ENCODE measurements at places on chromosomes 2 and 18.
A peak's percentile ranks its signal among the peaks of the same experiment; 100 is the strongest.

DNA sequence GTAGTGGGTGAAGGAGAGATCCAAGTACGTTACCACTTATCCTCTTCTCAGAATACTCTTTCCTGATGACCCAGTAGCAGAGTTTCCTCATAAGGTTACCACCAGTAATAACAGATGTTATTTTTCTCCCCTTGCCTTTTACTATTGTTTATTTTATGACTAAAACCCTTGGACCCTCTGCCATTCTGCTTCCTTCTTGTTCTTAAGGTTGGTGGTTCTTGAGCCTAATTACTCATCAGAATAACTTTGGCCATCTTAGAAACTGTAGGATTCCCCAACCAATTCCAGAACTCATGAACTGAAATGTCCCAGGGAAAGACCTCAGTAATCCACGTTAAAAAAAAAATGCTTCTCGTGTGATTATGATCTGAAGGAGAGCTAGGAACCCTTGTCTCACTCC lies 64.9 kb downstream of the CHST9 start:
- DNase-seq: no peak

- DNase-seq: peak; percentile 33
Measured at GRCh38 chr2:102442967-102443828, 20.2 kb downstream of the IL18RAP start.

DNA sequence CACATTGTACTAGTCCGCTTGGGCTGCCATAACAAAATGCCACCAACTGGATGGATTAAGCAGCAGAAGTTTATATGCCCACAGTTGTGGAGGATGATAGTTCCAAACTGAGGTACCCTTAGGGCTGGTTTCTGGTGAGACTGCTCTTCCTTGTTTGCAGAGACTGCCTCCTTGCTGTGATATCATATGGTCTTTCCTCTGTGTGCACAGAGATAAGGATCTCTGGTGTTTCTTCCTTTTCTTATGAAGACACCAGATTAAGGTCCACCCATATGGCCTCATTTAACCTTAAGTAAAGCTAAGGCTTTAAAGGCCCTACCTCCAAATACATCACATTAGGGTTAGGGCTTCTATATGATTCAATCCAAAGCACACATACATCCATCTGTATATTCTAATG lies 738.2 kb upstream of the GCFC2 start:
- no peak for DNase-seq

- DNase-seq: no peak
Measured at GRCh38 chr2:17327649-17328048, 190.6 kb downstream of the RAD51AP2 start.

DNA sequence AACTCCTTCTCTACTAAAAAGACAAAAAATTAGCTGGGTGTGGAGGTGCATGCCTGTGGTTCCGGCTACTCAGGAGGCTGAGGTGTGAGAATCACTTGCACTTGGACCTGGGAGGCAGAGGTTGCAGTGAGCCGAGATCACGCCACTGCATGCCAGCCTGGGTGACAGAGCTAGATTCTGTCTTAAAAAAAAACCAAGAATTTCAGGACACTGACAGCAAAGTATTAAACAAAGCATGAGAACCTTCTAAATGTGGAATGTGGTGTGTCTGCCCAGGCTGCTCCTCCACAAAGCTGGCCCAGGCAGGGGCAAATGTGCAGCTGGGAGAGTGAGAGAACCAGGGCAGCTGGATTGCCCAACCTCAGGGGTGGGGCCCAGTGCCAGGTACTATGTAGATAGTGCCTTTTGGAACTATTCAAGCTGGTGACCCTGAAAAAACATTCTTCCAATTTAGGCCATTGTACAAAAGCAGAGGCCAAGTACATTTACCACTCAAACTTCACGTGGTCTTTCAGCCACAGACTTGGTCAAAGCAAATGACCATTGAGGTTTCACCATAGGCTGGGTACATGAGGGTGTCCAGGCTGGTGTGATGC lies 6.7 kb upstream of the UGT1A5 start:
- DNase-seq: no peak

GRCh38 chr2:237012577-237013267 lies 73.0 kb upstream of the COPS8 start:
- DNase-seq: no peak

DNA sequence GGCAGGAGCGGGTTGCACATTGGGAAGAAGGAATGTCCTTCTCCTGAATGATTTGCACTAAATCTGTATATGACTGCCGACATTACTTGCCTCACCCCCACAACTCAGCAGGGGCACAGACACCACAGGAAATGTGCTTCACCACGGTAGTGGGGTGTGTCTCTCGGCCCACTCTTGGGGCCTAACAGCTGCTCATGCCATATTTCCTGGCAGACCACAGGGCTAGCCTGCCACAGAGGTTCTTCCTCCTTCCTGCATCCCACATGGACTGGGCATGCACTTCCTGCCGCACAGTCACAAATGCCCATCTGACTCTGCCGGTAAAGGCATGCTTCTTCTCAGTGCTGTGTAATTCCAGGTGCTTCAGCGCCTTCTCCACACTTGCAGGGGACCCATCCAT lies 10.3 kb upstream of the PAPOLG start:
- no peak for DNase-seq

GRCh38 chr2:15348636-15349035 lies 212.5 kb downstream of the NBAS start:
- no peak for DNase-seq

DNA sequence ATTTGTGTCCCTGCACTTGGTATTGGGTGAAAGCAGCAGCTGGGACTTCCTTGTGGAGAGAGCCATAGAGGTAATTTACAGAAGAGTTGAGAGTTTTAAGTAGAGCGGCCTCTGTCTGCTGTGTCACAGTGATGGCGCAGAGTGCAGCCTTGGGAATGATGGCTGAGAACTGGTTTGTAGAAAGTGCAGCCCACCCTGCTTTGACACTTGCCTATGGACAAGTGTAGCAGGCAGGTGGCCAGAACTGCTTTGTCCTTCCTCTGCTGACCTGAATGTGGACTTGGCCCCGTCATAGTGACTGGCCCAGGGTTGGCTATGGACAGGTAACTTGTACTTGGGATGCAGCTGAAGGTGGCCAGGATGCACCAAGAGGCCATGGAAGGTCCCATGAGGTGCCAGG lies 6.4 kb upstream of the ANO7 start:
- DNase-seq: no peak

- no peak for DNase-seq
Measured at GRCh38 chr2:101230541-101231001, 22.1 kb upstream of the CNOT11 start.

DNA sequence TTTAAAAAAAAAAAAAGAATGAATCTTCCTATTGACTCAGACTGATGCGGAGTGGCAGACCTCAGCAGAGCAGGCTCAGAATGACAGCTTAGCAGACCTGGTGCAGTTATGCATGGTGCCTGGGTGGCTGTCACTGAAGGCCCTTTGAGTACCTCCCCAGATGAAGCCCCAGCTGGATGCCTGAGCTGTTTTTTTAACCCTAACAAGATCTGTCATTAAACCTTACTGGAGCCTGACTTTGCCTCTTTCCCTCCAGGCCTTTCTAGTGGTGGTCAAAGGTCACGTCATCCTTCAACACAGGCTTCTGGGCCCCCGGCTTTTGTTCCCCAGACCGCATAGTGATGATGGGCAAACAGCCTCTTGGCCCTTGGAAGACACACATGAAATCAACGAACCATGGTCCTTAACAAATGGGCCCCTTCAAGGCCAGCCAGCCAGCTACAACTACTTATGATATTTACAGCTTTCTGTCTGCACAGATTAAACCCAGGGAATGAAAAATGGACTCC lies 138.3 kb upstream of the CYP1B1 start:
- no peak for DNase-seq

DNA sequence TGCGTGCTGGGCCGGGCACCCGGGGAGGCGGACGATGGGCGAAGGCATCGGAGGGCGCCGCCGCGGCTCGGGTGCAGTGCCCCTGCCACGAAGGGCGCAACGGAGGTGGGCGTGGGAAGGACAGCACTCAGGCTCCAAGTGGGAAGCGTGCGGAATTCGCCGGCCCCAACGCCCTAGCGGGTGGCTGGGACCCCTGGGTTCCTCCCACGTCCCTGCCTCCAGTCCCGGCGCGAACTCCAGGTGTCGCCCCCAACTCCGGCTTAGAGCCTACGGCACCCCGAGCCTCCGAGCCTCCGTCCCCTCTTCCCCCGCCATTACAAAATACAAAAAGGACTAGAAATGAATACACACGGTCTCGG lies 1.3 kb downstream of the CYP27C1 start:
- peak; percentile 16 for DNase-seq

- no peak for DNase-seq
Measured at GRCh38 chr18:61854578-61855448, 38.0 kb downstream of the RNF152 start.

- no peak for DNase-seq
Measured at GRCh38 chr2:128280158-128280871, 38.4 kb downstream of the HS6ST1 start.

DNA sequence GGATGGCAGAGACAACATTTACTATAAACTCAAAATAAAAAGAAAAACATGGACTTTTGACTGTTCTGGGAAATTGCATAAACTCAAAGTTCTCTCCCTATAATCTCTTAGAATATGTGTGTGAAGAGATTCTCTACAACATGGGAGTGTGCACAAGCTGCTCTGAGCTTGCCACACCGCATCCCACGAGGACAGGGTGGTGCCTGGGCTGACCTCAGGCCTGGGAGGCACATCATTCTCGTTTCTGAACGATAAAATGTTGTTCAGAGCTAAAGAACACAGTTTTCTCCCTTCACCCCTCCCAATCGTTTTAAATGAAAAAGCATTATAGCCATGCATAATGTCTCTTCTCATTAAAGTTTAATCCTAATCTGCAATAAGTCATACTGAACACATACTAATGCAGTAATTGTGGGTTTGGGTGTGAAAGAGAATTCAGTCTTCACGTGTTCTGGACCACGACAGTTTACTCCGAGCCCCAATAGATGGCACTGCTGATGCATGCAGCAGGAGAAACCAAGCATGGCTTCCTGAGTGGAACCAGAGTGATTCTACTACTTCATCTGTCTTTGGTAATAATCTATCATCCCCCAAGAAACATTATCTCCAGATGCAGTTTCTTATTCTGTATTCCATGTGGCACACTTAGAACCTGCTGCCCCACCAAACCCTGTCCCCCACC lies 46.9 kb upstream of the LAMA1 start:
- DNase-seq: peak; percentile 15

DNA sequence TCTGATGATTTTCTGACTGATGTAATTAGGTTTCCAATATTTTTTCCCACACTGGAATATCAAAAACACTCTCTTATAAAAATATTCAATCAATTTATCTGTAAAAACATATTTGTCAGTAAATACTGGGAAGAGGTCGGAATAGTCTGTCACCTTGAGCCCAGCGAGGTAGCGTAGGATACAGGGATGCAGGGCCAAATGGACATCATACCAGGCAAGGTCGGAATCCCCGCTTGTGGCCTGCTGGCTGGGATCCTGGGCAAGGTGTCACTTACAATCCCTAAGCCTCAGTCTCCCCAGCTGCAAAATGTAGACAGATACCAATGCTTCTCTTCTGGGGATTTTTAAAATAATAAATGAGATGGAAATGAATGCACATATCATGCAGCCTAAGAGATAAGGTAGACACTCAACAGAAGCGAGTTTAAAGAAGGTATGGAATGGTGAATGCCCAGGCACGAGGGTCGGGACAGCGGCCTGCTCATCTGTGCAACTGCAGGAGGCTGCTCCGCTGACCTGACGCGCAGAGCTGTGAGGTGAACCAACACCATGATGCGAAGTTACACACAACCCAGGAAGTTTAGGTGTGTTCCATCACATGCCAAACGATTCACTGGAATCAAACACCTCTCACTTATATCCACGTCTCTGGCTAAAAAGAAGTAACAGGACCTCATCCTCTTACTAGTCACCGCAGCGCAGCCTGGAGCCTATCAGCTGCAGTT lies 98.2 kb downstream of the EIPR1 start:
- no peak for DNase-seq

- DNase-seq: no peak
Measured at GRCh38 chr18:5478261-5478660, 65.5 kb downstream of the EPB41L3 start.

DNA sequence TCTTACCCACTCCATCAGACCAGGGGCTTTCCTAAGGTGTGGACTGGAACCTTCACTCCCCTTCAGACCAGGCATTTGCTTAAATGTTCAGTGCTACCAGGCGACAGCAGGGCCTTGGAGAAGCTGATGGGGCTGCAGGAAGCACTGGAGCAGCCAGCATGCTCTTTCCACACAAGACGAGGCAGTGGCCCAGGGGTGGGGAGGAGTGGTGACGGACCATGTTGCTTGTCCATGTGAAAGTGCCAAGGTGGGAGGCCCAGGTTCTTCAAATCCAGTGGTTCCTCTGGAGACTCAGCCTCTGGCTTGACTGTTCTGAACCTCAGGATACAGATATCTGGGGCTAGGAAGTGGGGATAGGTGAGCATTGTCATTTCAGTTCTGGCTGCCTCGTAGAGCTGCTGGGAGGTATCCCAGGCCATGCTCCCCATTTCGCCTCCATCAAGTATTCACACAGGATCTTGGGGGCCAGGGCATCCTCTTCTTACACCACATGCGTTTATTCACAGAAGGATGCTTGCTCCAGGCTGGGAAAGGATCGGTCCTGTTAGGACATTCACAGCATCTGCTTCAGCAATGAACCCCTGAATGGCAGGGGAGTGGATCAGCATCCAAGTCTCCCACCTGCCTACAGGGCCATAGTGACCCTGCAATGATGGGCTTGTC lies 62.2 kb downstream of the SFXN5 start:
- DNase-seq: no peak

DNA sequence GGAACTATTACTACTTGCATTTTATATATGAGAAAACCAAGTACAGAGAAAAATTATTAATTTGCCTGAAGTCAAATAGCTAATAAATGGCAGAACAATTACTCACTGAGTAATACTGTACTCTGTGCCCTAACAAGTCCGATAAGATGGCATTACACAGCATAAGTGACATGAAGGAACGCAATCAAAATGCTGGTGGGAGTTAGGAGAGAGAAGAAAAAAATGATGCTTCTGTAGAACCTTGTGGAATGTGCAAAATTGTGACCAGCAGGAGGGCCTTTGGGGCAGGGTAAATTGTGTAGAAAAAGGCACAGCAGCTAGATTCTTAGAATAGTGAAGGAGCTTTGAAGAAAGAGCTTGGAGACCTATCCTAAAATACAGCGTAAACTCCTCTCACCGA lies 32.9 kb downstream of the EPHA4 start:
- DNase-seq: no peak

DNA sequence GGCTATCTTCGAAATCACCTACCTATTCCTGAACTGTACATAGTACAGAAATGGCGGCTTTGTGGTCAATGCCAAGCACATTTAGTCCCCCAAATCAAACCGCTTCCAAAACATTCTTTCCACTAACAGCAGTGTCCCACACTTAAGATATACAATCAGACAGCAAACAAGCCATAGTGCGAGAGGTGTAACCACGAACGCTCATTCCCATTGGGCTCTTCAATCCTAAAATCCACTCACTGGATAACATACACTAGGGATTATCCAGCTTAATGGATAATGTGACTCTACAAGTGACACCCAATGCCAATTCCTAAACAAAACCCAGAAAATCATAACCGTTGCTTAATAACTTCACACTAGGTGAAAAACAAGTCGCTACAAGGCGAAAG lies 2.0 kb downstream of the XPO1 start:
- no peak for DNase-seq
